Heart left ventricle (tissue), 16 donors: ENCODE measurements at places on chromosomes 7 and 10. TPM values are rescaled to one million over a fixed set of nuclear protein-coding genes. Genes with fewer than 3 reads are reported as not detected.

Gene DNAH11
- total RNA-seq: 0.13 TPM

Gene SPDYE2
- not detected for total RNA-seq

Gene SLC13A4
- total RNA-seq: not detected

Gene PBLD
- total RNA-seq: 7.5 TPM

Gene CCL24
- total RNA-seq: not detected

Gene ABI1
- total RNA-seq: 50.0 TPM

Gene CTTNBP2
- 0.31 TPM for total RNA-seq

DNA sequence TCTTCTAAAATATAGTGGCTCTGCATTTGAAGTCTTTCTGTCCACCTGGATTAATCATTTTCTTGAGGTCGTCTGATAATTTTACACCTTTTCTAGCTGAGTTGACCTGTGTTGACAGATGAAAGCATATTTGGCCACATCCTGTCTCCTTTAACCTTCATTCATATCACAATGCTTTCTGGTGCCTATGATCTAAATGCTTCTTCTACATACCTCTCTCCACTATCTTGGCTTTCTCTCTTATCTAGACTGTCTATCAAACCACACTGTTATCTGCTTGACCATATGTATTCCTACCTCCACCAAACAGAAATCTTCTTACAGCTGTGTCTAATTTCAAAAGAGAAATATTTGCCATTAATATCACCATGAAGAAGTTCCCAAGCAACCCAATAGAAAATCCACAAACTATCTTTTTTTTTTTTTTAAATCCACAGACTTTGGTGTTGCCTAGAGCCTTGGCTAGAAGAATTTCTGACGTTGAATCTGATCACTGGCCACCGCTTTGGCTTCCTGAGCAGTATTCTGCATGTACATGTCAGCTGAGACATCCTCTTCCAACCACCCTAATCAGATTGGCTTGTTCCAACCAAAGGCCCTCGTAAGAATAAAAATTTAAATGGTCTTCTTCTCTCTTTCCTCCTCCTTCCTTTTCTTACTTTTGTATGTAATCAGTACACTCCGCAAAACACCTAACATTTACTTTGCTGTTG is 66.3 kb upstream of the SP4 start:
- no peak overlapping the region for H3K27ac ChIP-seq
- H3K4me1 ChIP-seq: no peaks in the 10 kb centered on the region

- no peak overlapping the region for H3K27ac ChIP-seq
- no peak overlapping the region for H3K4me3 ChIP-seq
- no peak for DNase-seq
These were observed 20.3 kb upstream of the SAMD8 start for GRCh38 chr10:75091146-75091545.

DNA sequence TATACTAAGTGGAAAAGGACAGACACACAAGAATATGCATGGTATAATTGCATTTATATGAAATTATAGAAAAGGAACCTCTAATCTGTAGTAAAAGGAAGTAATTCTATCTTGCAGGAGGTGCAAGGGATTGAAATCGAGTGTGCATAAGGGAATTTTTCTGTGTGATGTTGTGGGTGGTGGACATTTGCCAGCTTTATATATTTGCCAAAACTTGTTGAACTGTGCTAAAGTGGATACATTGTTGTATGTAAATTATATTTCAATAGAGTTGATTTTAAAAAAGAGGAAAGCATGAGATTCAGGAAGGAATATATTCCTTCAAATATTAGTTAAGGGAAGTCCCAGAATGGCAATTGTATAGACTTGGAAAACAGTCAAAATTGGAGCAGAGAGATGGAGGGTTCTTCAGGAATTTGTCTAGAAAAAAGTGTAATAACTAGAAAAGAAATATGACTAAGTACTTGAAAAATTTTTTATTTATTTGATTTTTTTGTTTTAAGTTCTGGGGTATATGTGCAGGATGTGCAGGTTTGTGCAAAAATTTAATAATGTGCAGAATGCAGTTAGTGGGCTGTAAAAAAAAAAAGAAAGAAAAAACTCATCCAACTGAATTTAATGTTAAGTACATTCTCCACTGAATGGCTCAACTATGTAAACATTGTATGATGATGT is 96.1 kb downstream of the ARL4A start:
- no peak overlapping the region for H3K27ac ChIP-seq
- H3K36me3 ChIP-seq: no peaks in the 10 kb centered on the region
- H3K4me3 ChIP-seq: no peak overlapping the region
- H3K27me3 ChIP-seq: no peaks in the 10 kb centered on the region
- DNase-seq: no peak

- no peaks in the 10 kb centered on the region for H3K4me1 ChIP-seq
- H3K27me3 ChIP-seq: no peaks in the 10 kb centered on the region
- no peaks in the 10 kb centered on the region for H3K36me3 ChIP-seq
- no peak overlapping the region for H3K4me3 ChIP-seq
- H3K27ac ChIP-seq: no peak overlapping the region
These were observed 11.1 kb upstream of the GLCCI1 start for GRCh38 chr7:7957513-7957912.

DNA sequence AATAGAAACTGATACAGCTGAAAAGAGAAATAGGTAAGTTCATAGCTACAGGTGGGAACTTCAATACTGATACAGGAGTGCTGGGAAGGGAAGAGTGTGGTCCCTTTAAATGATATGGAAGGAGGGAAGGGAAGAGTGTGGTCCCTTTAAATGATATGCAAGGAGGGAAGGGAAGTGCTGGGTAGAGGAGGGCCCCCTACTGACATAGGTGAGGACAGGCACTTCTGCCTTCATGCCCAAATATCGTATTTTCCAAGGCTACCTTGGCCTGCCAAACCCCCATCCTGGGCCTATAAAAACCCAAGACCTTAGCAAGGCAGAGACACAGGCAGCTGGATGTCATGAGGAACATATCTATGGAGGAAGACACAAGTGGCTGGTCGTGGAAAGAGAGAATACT is 92.3 kb downstream of the MAGI2 start:
- no peaks in the 10 kb centered on the region for H3K27me3 ChIP-seq
- no peak overlapping the region for H3K4me3 ChIP-seq
- DNase-seq: no peak

DNA sequence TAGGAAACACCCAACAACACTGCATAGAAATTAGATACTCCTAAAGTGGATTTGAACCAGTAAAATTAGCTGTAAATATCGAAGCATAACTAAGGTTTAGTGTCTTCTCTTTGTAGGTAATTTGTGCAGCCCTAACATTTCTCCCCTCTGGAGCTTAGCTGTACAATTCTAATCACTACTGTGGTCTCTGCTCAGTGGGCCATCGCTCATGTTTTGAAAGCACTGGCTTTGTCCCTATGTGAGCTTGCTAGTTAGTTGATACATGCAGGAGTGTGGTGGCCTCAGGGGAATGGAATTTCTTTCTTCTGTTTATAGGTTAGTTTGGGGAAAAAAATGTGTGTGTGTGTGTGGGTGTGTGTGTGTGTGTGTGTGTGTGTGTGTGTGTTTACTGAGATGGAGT is 373.1 kb downstream of the DPP6 start:
- H3K27me3 ChIP-seq: no peaks in the 10 kb centered on the region
- H3K4me1 ChIP-seq: no peaks in the 10 kb centered on the region
- no peak overlapping the region for H3K4me3 ChIP-seq
- no peak overlapping the region for H3K27ac ChIP-seq
- H3K36me3 ChIP-seq: no peaks in the 10 kb centered on the region

- H3K4me1 ChIP-seq: no peaks in the 10 kb centered on the region
- no peak for DNase-seq
- no peaks in the 10 kb centered on the region for H3K27me3 ChIP-seq
- no peaks in the 10 kb centered on the region for H3K36me3 ChIP-seq
- no peak overlapping the region for H3K4me3 ChIP-seq
These were observed 57.3 kb downstream of the EVX1 start for GRCh38 chr7:27299861-27300260.

DNA sequence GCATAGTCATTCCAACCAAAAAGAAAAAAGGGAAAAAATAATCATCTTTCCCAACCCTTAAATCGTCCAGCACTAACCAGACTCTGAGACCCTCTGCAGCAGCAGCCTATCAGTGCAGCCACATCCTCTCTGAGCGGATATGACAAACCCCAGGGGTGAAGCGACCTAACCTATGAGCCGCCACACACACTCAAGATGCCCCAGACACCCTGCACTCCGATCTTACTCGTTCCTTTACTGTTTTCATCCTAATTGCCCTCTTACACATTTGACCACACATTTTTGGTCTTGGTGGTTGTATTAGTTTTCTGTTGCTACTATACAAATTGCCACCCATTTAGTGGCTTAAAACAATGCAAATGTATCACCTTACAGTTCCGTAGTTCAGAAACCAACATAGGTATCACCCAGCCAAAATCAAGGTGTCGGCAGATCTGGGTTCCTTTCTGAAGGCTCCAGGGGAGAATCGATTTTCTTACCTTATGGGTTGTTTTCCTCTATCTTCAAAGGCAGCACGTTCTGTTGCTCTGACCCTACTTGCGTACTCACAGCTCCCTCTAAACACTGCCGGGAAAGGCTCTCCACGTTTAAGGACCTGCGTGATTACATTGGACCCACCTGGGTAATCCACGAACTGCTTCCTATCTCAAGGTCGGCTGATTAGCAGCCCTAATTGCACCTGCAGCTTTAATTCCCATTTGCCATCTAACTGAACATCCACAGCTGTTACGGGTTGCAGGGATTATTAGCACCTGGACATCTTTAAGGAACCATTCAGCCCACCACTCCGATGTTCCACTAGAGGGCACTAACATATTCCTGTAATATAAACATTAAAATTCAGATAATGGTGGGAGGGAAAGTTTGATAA is 37.3 kb upstream of the PRSS1 start:
- no peak for DNase-seq
- H3K27ac ChIP-seq: no peak overlapping the region
- no peaks in the 10 kb centered on the region for H3K36me3 ChIP-seq
- H3K27me3 ChIP-seq: no peaks in the 10 kb centered on the region

DNA sequence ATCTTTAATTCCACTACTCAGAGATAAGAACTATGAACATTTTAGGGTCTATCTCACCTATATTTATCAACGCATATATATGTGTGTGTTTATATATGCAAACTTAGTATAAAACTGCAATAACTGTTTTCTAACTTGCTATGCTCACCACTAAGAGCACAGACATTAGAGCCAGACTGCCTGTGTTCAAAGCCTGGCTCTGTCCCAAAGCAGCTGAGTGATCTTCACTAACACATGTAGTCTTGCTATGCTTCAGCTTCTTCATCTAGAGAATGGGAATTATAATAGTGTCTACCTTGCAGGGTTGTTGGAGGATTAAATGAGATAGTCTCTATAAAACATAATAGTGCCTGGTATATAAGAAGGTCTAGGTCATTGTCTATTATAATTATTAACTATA is 165.5 kb downstream of the MAGI2 start:
- no peaks in the 10 kb centered on the region for H3K27me3 ChIP-seq
- no peak overlapping the region for H3K27ac ChIP-seq
- DNase-seq: no peak

GRCh38 chr7:28411876-28412662 is at the start of gene CREB5:
Gene CREB5 (plus strand): TSS chr7:28412518. CDS start chr7:28412915, 397 bp downstream.
- peak within 1 kb of the TSS; percentile 84 for H3K4me3 ChIP-seq
- H3K27me3 ChIP-seq: no peaks in the 10 kb centered on the region
- H3K27ac ChIP-seq: no peak within 1 kb of the TSS
- peaks cover 13% of the 10 kb centered on the region for H3K4me1 ChIP-seq

DNA sequence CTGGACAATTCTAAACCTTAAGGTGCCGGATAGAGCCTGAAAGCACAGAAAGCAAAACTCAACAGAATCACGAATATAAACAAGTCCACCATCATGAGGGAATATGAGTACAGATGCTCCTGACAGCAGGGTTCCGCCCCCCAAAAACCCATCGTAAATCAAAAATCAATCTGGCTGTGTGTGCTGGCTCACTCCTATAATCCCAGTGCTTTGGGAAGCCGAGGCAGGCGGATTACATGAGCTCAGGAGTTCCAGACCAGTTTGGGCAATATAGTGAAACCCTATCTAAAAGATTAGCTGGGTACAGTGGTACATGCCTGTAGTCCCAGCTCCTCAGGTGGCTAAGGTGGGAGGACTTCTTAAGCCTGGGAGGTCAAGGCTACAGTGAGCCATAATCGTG is 12.2 kb downstream of the BUD31 start:
- H3K27ac ChIP-seq: no peak overlapping the region
- H3K36me3 ChIP-seq: peaks cover 97% of the 10 kb centered on the region

DNA sequence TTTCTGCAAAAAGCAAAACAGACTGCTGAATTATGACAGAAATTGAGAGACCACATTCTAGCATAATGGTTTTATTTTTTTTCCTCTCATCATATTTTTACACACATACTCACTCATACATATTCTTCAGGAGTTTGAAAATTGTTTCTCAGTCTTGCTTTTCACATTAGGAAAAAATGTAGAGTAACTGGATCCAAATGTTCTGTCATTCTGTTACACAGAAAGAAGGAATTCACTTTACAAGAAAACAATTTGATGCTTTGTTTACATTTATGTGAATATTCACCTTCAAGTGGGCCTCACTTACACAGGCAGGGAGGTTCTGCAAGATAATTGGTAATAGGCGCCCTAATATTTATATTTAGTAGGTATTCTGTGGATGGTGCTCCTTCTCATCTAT is 82.0 kb downstream of the ARL4A start:
- H3K27ac ChIP-seq: no peak overlapping the region
- H3K4me1 ChIP-seq: peaks cover 10% of the 10 kb centered on the region
- H3K27me3 ChIP-seq: no peaks in the 10 kb centered on the region
- H3K4me3 ChIP-seq: no peak overlapping the region
- no peak for DNase-seq
